ENCODE measurements at places on chromosomes 7 and 10.
A peak's percentile ranks its signal among the peaks of the same experiment; 100 is the strongest.

DNA sequence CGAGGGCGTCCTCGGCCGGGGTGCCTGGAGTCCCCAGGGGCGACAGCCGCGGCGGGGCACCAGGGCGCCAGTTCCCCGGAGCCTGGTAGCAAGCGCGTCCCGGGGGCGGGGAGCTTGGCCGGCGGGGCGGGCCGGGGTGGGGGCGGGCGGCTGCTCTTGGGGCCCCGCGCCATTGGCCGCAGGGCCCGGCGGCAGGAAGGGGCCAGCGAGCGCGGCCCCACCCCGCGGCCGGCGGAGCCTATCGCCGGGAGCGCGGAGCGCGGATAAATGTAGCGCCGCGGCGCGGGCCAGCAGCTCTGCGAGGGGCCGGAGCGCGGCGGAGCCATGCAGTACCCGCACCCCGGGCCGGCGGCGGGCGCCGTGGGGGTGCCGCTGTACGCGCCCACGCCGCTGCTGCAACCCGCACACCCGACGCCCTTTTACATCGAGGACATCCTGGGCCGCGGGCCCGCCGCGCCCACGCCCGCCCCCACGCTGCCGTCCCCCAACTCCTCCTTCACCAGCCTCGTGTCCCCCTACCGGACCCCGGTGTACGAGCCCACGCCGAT is at the start of gene HHEX:
HHEX (plus strand) TSS at position 293 of the 548 bp plus-strand sequence; CDS start at position 325, 32 bp downstream.
- no peak for DNase-seq

- DNase-seq: no peak
These were observed 448 bp upstream of the SRPK2 start for GRCh38 chr7:105389088-105389650.

DNA sequence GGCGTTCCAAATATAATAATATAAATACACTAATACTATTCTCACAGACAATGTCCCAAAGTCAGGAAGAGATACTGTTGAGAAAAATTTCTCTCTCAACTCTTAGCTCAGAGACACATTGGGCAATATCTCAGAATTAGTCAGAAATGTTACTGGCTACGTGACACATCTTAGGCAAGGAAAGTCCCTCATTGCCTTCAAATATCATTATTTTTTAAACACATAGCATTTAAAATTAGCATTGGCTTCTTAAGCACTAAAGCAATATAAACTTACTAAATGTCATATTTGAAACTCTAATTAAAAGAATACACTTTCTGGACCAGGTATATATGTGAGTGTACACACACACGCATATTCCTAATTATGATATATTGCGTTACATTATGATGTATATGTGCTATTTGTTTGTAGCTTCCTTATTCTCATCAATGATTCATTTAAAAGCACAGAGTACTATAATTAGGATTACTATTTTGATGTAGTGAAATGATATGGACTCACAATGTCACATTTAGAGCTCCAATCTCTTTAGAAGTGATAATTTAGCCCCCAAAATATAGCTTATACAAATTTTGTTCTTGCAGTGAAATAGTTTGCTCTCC is 255.8 kb downstream of the TWIST1 start:
- no peak for DNase-seq

GRCh38 chr10:114697061-114697598 is 39.1 kb upstream of the ABLIM1 start:
- no peak for DNase-seq

GRCh38 chr10:12332572-12333379 is 16.6 kb upstream of the CAMK1D start:
- DNase-seq: no peak

- DNase-seq: no peak
These were observed 527.6 kb downstream of the PHTF2 start for GRCh38 chr7:78326189-78326588.

- no peak for DNase-seq
These were observed 2.3 kb downstream of the ATXN7L1 start for GRCh38 chr7:105874055-105874454.

GRCh38 chr10:133262696-133263095 is 14.0 kb downstream of the ADAM8 start:
- DNase-seq: no peak

DNA sequence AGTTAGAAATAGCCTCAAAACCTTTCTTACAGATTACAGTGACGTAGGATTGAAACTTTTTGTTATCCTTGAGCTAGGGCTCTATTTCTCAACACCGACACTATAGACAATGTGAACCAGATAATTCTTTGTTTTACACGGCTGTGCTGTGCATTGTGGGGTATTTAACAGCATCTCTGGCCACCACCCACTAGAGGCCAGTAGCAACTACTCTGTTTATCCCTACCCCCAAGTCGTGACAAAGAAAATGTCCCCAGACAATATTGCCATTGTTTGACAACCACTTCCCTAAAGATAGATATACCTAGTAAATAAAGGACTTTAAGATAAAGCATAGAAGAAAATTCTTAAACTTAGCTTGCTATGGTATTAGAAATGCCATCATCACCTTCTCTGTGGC is 359.6 kb downstream of the ARL4A start:
- no peak for DNase-seq

DNA sequence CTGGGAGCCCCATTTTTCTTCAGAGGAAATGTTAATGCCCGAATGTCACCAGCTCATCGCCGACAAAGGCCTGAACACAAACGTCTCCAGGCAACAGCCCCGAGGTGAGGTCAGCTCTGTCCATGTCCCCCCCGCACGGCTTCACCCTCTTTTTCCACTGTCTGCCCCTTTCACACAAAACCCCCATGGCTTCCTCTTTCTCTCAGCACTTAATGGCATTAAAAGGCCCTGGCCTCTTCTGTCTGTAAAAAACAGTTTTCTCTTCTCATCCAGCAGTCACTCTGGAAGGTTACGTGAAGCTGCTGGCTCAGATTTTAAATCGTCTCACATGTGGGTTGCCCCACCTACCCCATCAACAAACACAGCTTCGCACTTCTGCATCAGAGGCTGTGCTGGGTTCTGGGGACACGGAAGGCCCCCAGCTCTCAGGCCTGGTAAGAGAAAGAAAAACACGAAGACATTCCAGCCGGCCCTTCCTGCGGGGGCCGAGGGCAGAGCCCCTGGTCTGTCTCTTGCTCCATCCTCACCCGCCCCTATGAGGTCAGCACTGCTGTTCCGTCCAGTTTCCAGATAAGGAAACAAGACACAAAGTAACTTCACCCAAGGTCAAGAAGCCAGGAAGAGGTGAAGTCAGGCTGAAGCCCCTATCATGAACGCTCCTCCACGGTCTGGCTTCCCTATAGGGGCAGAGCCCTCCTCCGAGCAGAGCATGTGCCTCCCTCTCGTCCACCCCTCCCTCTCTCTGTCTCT is 91.1 kb upstream of the PDGFA start:
- no peak for DNase-seq

DNA sequence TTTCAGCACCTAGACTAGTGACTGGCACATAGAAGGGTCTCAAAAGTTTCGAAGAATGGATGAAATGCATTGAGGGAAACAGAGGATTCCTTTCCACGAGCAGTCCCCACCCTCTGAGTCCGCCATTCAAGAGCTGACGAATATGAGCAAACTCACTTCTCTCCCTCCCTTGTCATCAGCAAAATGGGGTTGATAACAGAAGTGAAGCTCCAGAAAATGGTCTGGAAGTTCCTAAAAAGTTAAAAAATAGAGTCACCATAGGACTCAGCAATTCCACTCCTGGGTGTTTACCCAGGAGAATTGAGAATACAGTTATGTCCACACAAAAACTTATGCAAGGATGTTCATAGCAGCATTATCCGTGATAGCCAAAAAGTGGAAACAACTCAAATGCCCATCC is 25.0 kb upstream of the SRGN start:
- DNase-seq: no peak

- no peak for DNase-seq
These were observed 140.4 kb downstream of the PIP4K2A start for GRCh38 chr10:22573820-22574569.

GRCh38 chr7:16875861-16876260 is 5.9 kb downstream of the AGR3 start:
- no peak for DNase-seq

GRCh38 chr7:133511252-133511651 is 258.4 kb downstream of the EXOC4 start:
- no peak for DNase-seq

GRCh38 chr7:1368682-1369571 is 90.3 kb downstream of the MICALL2 start:
- peak; percentile 4 for DNase-seq

- DNase-seq: no peak
These were observed 130.7 kb downstream of the SAMD9 start for GRCh38 chr7:92987095-92987494.

GRCh38 chr10:110368002-110368401 is 63.3 kb upstream of the SMNDC1 start:
- DNase-seq: no peak

DNA sequence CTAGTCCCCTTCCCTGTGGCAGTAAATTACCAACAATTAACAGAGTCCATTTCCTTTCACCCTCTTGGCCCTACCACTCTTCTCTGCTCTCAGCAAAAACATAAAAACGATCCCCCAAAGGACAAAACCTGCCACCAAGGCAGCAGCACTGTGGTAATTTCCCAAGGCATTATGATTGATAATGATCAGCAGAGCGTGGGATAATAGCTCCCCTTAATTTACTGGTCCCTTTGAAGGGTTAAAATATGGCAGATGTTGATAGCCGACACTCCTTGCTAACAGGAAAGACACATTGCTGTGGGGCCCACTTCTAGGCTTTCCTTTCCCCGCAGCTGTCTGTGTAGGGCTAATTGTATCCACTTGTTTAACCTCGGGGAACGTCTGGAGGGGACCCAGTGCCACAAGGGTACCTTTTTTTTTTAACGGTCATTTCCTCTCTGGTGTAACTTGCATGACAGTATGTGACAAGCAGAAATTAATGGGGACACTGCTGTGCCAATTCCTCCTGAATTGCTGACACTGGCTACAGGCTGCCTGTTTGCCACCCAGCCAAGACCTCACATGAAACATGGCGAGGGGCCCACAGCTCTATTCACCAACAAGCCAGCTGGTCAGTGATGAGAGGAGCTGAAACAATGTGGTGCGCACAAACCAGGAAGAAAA is 81.3 kb downstream of the CDK6 start:
- no peak for DNase-seq

- no peak for DNase-seq
These were observed 12.8 kb upstream of the C10orf53 start for GRCh38 chr10:49666685-49667084.

GRCh38 chr7:934469-935163 is 19.9 kb downstream of the ADAP1 start:
- DNase-seq: no peak

DNA sequence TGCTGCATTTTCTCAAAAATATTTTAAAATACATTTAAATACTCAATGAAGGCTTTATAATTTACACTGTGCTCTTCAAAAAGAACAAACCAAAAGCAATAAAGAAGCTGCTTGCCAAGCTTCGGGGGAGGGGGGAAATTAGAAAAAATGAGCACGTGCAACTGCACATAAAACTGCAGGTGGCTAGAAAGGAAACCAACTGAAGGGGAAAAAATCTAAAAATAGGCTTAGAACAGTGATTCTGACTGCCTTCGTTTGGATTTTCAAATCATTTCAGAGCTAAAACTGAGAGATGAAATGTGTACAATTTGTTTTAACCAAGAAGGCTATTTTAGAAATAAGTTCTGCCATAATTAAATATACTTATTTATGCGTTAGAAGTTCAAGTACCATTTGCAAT is 61.4 kb downstream of the ABI1 start:
- DNase-seq: no peak

DNA sequence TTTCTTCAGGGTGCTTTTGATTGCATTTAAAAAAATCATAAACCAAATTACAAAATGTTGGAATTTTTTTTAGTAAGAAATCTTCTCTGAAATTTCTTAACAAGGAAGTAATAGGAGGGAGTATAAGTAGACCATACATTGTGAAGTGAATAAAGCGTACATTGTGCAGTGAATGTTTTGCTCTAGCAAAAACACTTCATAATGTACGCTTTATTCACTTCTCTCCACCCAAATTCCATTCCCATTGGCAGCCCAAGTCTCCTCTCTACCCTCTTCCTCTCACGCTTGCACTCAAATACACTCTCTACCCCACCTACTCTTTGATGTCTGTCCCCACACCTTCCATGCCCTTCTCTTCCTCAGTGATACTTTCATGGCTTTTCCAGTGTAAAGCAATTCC is 241.0 kb downstream of the PPP1R3A start:
- DNase-seq: no peak

GRCh38 chr7:102129636-102130370 is 156.9 kb upstream of the SH2B2 start:
- no peak for DNase-seq

- no peak for DNase-seq
These were observed 60.9 kb downstream of the PALD1 start for GRCh38 chr10:70539471-70539870.

GRCh38 chr7:139886899-139887298 is 57.8 kb downstream of the TBXAS1 start:
- no peak for DNase-seq

DNA sequence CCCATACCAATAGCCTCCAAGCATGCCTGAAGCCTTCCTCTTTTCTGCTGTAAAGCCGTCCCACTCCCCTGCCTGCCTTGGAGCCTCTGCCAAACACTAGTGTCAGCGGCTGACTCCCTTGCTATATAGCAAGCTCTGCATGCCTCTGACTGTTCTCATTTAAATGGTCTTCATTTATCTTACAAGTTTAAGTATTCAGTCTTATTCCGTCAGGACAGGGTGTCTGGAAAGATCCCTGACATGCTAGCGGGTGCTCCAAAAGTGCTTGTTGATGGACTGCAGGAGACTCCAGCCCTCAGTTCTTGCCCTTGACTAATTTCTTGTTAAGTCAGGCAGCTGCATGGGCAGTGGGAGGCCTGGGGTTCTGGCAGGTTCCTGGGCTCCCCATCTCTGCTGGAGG is 298.7 kb downstream of the GFRA1 start:
- DNase-seq: no peak

- no peak for DNase-seq
These were observed 75.9 kb upstream of the MAGI2 start for GRCh38 chr7:79529214-79529880.

- peak; percentile 11 for DNase-seq
These were observed 61.0 kb downstream of the MPP7 start for GRCh38 chr10:28241741-28242399.

- no peak for DNase-seq
These were observed 53.5 kb downstream of the GLI3 start for GRCh38 chr7:42183547-42183946.

DNA sequence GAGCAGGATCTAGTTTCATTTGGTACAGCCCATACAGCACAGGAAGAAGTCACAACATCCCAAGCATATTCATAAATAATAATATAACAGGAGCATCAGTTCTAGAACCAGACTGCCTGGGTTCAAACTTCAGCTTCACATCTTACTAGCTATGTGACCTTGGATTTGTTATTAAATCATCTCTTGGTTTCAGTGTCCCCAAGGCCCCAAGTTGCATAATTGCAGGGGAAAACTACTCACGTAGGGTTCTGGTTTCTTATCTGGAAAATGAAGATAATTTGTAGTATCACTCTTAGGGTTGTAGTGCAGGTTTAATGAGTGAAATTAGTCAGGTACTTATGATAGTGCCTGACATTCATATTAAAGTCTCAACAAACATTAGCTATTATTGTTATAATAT is 5.5 kb upstream of the IQUB start:
- no peak for DNase-seq

All from activated T-cell treated with anti-CD3 and anti-CD28 coated beads for 24 hours (primary cell).